ENCODE measurements at places on chromosomes 2 and 18.

DNA sequence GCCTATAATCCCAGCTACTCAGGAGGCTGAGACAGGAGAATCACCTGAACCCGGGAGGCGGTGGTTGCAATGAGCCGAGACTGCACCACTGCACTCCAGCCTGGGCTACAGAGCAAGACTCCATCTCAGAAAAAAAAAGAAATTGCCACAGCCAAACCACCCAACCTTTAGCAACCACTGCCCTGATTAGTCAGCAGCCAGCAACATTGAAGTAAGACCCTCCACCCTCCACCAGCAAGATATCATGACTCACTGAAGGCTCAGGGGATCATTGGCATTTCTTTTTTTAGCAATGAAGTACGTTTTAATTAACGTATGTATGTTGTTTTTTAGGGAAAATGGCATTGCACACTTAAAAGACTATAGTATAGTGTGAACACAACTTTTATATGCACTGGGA lies 349.1 kb upstream of the ACVR2A start:
- peak; percentile 18 for DNase-seq

DNA sequence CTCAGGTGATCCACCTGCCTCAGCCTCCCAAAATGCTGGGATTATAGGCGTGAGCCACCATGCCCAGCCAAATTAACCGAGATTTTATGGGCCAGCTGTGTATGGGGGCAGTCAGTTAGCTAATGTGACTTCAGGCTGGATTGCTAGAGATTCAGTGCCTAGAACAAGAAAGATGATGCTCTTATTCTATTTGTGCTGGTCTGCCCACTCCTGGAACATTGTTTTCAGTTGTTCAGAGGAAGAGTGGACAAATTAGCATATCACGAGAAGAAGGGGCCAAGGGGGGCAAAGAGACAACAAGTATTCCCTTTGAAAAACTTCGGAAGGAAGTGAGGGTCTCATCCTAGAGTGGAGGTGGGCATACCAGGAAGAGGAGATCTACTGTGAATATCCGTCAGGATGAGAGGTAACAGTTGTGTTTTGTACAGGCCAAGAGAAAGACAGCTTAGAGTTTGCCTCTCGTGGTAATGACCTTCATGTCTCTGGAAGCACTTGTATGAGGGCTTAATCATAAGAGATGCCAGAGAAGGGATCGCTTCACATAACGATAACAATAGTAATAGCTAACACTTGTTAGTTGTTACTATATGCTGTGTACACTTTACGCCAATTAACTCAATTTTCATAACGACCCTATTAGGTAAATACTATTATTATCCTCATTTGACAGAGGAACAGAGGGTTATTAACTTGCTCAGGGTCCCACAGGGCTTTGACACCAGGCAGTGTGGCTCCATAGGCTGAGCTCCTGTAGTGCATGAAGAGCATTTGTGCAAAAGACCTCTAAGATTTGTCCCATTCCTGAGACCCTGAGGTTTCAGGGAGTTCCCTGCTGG lies 138.3 kb downstream of the DDX1 start:
- no peak for DNase-seq

DNA sequence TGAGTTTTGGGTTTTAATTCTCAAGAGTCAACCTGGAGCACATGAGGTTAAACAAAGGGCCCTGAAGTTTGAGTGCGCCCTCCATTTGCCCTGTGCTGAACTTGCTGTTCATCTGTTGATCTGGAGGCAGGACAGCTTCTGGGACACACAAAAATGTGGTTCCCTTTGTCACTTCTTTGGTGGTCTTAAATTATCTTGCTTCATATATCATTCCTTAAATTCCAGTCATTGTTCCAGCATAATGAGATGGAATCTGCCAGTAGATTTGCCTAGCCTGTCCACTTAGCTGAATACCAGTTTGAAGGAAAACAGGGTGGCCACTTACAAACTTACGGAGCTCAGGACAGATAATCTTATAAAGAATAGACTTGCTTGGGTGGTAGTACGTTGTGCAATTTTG lies 916 bp downstream of the CETN1 start:
- DNase-seq, result no peak

DNA sequence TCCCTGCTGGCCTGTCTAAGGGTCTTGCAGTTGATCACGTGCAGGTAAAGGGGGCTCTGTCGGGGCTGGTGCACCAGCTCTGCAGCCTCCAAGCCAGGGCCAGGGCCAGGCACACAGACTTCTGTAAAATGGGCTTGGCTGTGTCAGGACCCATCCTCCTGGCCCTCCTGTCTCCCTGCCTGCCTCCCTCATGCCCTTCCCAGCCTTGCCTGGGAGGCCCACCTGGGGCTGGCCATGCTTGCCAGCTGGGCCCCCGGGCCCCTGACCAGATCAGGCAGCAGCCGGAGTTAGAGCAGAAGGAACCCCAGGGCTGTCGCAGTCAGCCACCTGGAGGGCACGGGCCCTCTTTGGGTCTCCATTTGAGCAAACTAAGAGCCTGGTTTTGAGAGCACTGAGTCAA lies 2.0 kb downstream of the SLC66A3 start:
- DNase-seq, result no peak

GRCh38 chr2:140596447-140596846 lies 1534.4 kb downstream of the LRP1B start:
- DNase-seq, result no peak

DNA sequence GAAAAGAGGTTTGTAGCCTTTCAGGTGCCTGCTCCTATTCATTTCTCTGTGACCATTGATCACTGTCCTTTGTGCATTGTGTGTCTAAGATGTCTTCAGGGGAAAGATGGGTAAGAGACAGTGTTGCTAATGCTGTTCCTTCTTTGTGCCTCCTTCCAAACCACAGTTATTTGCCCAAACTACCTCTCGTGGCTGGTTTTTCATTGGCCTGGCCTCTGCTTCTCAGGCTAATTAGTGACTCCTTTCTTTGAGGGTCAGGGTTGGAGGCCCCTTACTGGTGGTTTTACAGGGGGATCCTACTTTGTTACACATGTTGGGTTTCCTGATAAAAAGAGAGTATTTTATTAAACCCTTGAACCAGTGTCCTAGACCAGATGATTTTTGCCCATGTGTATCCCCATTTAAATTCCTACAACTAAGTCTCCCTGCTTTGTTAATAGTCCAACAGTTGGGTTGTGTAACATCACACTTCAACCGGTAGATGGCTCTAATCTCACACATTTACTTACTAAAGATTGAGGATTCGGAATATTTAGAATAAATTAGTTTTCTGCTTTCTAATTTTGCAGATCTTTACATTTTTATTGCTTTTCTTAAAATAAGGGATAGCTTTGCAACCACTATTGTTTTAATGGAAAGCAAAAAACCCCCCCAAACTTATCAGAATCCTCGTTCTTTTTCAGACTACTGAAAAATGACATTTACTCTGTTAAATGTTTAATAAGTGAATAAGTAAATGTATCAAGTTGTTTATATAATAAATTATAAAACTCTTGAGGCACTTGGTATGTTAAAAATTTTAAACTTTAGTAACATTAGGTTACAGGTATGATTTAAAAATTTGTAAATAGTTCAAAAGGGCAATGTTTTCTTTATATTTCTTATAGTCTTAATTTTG lies 2.4 kb downstream of the MARS2 start:
- DNase-seq, result peak; percentile 71

DNA sequence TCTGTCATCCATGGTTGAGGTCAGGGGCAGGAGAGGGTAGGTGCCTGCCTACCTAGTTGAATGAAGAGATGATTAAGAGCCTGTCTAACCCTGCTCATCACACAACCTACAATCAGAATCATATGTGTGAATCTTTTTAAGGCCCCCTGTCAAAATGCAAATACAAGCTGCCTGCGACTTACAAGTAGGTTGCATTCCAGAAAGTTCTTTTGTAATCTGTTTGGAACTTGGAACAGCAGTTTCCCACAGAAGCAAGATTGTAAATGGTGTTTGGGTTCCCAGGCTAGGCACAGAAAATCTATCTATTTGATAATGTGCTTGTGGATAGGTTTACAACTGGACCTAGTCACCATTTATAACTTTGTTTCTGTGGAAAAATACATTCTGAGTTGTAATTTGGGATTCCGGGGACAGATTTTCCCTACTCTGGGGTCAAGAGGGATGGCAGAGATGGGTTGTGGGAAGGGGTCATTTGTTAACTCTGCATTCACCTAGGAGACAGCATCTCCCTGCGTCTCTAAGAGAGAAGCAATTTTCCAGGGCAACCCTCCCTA lies 4.4 kb downstream of the LIPG start:
- peak; percentile 37 for DNase-seq

GRCh38 chr2:8525582-8526402 lies 156.1 kb upstream of the ID2 start:
- peak; percentile 10 for DNase-seq

Data from cardiac fibroblast (primary cell).